Activated CD4-positive, alpha-beta T cell treated with anti-CD3 and anti-CD28 coated beads for 48 hours (primary cell): ENCODE measurements at places on chromosomes 3 and 15.

DNA sequence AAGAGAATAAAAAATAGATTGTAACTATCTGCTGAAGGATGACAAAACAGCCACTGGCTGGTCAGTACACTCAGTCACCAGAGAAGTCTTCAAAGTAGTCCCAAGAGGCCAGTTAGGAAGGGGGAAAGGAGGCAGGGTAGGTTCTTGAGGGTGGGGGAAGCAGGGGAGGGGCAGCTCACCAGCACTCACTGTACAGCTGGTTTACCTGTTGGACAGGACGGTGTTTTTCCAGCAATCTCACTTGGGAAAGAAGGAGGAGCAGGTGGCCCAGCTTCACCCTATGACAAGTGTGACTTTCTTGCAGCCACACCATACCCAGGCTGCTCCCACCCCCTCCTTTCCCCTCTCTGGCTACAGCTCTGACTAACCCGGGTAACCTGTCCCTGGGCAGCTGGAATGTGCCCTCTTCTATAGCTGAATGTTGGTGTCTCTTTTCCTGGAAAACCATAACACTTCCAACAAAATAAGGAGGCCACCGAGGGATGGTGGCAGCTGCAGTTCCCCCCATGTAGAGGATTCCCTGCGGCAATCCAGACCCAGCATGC is 203.4 kb upstream of the NSMCE3 start:
- no peak for DNase-seq

DNA sequence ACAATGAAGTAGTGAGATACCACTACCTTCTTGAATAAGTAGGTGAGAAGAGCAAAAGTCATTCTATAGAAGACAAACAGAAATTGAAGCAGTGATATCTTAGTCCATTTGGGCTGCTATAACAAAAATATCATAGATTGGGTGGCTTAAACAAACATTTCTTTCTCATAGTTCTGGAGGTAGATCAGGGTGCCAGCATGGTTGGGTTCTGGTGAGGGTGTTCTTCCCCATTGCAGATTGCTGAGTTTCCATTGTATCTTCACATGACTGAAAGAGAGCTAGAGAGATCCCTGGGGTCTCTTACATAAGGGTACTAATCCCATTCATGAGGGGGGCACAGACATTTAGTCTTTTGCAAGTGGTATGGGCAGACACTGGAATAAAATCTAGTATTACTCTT is 32.9 kb upstream of the IFT57 start:
- DNase-seq = no peak

GRCh38 chr3:160784853-160785252 is 28.8 kb downstream of the PPM1L start:
- DNase-seq = no peak

- DNase-seq = no peak
These were observed 234.6 kb upstream of the BHLHE40 start for GRCh38 chr3:4744405-4745234.

DNA sequence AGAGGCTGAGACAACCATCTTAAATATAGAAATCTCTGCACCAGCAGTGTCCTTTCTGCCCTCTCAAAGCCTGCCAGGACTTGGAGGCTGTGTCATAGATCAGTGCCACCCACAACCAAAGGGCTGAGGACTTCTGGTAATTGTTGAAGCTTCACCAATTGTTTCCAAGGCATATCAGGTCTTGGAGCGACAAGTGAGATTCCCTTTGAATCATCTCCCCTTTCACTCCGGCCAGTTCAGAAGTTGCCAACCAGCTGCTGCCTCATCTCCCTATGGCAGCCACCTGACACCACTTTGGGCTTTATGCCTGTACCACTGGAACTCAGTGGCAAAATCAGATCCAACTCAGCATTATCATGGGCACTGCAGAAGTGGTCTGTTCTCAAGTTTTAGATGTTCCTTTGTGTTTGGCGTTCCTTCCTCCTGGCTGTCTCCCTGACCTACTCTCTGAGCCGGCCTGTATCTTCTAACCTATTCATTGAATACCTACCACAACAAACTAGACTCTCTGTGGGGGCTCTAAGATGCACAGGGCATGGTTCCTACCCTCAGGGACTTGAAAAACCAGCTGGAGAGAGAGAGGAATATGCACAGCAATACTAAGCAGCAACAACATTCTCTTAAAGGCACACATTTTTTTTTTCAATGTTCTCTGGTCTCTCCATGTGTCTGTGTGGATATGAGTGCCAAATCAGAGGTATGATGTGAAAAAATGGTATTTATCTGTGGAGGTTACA is 90.8 kb upstream of the PFN2 start:
- no peak for DNase-seq

GRCh38 chr3:143184099-143184498 is 64.5 kb downstream of the CHST2 start:
- no peak for DNase-seq
